ENCODE measurements at places on chromosomes 3 and 15.

- no peak for DNase-seq
These were observed 5.7 kb upstream of the SKOR1 start for GRCh38 chr15:67819636-67820035.

- DNase-seq: no peak
These were observed 2.8 kb upstream of the HERC1 start for GRCh38 chr15:63836579-63836978.

DNA sequence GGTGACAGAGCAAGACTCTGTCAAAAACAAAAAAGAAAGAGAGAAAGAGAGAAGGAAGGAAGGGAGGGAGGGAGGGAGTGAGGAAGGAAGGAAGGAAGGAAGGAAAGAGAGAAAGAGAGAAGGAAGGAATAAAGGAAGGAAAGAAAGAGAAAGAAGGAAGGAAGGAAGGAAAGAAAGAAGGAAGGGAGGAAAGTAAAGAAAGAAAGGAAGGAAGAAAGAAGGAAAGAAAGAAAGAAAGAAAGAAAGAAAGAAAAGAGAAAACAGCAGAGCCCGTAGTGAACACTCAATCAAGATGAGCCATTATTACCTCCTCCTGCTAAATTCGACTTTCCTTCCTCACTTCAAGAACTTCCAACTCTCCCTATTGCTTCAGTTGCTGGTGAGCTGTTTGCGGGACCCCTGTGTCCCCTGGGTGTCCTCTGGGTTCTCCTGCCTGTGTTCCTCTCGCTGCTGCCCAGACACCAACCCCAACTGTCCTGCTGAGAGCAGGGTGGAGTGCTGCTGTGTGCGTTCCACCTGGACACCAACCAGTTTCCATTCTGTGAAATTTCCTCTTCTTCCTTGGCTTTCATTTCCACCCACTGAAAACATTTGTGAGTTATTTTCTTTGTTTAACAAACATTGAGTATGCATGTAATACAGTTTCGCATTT, 266.4 kb downstream of the FAM43A start:
- DNase-seq: no peak

GRCh38 chr3:169931747-169932520, 20.6 kb downstream of the SAMD7 start:
- DNase-seq: no peak

GRCh38 chr3:119380697-119381096, 82.7 kb downstream of the TMEM39A start:
- no peak for DNase-seq

DNA sequence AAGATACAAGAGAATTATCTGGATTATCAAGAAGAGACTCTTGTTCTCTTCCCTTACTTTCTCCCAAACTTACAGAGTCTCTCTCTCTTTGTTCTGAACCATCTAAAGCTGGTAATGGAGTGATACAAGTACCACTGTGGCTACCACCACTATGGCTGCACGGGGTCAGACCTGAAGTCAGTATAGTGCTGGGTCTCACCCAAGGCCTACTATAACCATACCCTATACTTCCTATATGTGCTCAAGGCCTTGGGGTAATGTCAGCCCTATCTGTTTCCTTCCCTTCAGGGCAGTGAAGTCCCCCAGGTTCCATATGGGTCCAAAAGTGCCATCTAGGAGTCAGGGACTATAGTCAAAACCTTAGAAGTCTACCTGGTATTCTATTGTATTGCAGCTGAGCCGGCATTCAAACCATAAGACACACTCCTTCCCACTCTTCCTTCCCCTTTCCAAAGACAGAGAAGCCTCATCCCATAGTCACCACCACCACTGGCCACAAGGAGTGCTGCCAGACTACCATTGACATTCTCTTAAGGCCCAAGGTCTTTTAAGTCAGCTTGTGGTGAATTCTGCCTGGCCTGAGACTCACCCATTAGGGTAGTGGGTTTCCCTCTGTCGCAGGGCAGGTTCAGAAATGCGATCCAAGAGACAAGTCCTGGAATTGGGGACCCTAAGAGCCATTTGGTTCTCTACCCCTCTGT, 615.0 kb upstream of the NECTIN3 start:
- DNase-seq: no peak

DNA sequence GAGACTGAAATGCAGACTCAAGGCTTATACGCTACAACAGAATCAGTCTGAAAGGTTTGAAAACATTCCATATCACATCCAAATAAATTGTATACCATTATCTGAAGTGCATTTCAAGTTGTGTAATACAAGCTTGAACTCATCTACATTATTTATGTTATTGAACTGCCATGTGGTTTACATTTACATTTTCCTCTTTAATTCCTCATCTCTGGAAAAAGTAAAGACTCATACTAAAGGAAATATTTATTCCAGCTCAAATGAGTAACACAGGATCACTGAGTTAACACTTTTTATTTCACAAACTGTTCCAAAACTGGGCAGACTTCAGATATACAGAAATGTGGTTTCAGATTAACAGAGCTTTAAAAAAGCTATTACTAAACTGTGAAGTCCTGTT, 282.5 kb downstream of the ULK4 start:
- no peak for DNase-seq

- no peak for DNase-seq
These were observed 4.8 kb downstream of the ADAMTSL3 start for GRCh38 chr15:83658430-83659416.

GRCh38 chr15:34335176-34336032, 2.2 kb downstream of the SLC12A6 start:
- no peak for DNase-seq

GRCh38 chr3:189927975-189928895, 192.5 kb downstream of the P3H2 start:
- DNase-seq: no peak

DNA sequence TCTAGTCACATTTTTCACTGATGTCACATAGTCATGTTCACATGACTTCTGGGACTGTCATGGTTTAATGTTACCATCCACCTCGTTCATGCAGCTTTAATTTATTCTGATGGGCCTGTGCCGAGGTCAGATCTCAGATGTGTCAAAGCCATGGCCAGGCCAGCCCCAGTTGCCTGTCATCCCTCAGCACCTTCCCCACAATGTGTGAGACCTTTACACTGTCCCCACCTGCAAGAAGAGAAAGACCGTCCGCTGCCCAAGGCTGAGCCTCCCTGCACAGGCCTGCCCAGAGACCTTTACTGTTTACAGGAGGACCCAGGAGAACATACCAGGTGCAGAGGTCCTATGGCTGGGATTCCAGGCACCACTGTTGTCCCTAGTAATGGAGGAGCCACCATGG, 12.8 kb upstream of the KLF15 start:
- no peak for DNase-seq

DNA sequence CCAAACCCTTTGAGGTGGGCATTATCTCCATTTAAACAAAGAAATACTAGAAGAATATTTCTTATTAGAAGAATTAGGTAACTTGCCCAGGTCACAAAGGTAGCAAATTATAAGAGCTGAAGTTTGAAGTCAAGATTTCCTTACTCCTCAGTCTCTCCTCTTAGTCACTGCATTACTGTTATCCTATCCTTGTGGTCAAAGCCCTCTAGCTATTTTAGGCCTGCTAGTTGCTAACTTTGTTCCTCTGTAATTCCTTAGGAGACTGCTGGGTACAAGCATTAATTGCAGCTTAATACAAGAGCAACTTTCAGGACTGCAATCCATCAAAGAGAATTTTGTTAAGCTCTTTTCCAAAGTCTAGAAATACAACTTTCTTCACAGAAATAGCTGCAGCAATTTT, 528.2 kb downstream of the ZIC1 start:
- no peak for DNase-seq

- DNase-seq: no peak
These were observed 53.7 kb upstream of the ZNF280D start for GRCh38 chr15:56786966-56787365.

DNA sequence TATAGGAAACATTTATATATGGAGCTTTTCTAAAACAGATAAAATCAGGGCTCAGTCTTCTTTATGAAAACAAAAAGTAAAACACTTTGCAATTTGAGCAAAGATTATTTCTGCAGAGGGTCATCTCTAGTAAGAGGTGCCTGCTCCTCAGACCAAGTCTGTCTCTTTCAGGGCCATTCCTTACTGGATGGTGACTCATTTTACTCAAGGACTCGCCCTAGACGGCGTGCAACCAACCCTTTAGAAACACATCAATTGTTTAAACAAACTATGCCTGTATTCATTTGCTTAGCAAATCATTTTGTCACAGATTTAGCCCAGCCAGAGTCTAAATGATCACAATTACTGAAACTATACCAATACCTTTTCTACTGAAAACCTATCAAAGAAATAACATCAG, 242.8 kb upstream of the ICE2 start:
- no peak for DNase-seq

DNA sequence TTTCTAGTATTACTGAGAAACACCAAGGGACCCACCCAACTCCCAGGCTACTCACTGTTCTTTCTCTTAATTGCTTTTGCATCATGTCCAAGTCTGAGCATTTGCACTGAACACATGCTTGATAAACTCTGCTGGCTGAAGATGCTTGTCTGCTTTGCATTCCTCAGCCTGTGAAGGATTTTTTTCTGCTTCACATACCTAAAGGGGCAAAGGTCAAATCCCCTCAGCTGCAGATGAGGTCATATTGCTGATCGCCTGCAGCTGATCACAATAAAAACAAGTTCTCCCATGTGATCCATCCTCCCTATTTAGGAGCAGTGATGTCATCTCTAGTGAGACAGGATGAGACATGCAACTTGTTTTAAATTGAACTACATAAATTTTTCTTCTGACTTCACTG, 84.6 kb upstream of the DCBLD2 start:
- DNase-seq: peak; percentile 62

GRCh38 chr3:156264771-156265170, 144.4 kb downstream of the KCNAB1 start:
- no peak for DNase-seq

DNA sequence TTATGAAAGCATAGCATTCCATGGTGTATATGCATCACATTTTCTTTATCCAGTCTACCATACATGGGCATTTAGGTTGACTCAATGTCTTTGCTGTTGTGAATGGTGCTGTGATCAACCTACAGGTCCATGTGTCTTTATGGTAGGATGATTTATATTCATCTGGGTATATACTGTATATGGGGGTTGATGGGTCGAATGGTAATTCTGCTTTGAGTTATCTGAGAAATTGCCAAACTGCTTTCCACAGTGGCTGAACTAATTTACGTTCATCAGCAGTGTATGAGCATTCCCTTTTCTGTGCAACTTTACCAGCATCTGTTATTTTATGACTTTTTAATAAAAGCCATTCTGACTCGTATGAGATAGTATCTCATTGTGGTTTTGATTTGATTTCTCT, 662.4 kb upstream of the BCHE start:
- no peak for DNase-seq

DNA sequence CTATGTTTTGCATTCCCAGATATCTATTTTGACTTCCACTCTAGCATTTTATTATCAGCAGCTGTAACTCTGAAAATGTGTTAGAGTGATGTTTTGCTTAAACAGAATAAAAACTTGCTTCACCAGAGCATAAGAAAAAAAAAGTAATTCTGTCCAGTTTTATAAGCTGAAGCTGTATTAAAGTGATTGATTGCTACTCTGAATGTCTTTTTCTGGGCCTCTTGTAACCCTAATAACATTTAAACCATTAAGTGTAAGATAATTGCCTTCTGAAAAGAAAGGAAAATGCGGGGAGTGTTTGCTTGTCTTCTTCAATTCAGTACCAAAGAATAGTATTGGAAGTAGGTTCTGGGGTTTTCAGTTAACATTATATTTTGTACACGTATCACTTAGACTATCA, 57.9 kb upstream of the UBE2E1 start:
- no peak for DNase-seq

- DNase-seq: peak; percentile 73
These were observed 43.9 kb downstream of the THBS1 start for GRCh38 chr15:39624806-39625205.

DNA sequence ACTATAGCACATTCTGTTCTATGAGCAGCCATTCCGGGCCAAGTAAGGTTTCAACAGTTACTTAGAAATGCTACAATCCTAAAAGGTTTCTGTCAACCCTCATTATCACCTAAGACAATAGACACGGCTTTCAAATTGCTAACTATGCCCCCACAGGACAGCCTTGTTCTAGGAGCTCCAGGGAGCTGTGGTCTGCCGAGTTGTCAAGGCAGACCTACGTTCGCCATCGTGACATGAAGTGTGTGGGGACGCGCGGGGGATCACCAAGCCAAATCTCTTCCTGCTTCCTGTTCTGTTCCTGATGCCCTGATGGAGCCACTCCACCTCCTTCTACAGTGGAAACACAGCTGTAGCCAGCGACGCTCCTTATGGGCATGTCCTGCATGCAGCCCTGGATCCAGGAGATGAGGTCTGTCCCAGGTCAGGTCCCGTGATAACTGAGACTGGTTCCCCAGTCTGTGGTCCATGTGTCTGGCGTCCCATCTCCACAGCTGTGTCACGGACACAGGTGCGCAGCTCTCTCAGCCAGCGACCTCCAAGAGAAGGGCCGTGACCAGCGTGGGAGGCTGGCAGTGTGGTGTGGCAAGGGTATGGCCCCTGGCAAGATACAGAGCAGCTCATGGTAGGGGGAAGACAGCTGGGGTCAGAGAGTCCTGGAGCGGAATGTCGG, 82.8 kb downstream of the PCSK6 start:
- no peak for DNase-seq

DNA sequence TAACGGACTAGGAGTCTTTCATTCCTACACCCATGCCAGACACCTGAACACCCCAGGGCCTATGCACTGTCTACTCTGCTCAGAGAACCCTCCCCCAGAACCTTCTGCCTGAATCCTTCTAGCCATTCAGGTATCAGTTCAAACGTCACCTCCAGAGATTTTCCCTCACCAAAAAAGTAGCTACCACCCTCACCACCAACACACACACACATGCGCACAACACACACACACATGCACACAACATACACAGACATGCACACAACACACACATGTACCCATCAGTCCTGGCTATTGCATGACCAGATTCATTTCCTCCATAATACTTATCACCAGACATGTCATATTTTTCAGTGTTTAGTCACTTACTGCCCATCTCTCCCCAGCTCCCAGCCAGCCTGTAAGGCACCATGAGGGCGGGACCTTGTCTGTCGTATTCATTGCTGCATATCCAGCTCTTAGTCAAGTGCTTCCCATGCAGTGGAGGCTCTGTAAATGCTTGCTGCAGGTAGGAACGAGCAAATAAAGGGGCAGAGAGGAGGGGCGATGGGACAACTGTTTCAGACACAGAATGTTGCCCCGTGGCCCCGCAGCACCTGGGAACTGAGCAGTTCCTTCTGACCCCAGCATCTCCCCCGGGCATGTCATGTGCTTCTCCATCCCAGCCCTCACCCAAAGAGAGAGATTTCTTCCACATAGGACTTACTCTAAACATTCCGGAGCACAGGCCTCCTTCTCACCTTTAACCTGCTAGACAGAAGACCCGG, 29.2 kb downstream of the XXYLT1 start:
- DNase-seq: no peak

GRCh38 chr3:149658744-149659497, 1.1 kb upstream of the WWTR1 start:
- DNase-seq: no peak

DNA sequence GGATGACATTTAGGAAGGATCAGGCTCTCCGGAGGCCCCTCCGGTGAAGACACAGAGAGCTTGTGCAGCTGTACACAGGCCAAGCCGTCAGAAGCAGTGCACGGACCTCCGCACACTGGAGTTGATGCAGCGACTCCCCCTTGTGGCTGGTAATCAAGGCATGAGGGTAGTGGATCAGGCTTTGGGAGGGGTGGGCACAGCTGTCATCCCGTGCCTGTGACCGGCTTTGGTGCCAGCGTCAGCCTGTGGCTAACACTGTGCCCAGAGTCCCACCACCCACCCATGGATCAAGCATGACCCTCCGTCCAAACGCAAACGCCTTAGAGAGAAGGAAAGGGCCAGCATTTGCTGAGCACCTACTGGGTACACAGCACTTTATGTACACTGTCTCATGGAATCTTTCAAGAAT, 8.2 kb upstream of the GRIP2 start:
- peak; percentile 35 for DNase-seq
